ENCODE measurements at places on chromosomes 2 and 18.

GRCh38 chr2:26394694-26395093 is 7.0 kb upstream of the DRC1 start:
- no peak for DNase-seq

DNA sequence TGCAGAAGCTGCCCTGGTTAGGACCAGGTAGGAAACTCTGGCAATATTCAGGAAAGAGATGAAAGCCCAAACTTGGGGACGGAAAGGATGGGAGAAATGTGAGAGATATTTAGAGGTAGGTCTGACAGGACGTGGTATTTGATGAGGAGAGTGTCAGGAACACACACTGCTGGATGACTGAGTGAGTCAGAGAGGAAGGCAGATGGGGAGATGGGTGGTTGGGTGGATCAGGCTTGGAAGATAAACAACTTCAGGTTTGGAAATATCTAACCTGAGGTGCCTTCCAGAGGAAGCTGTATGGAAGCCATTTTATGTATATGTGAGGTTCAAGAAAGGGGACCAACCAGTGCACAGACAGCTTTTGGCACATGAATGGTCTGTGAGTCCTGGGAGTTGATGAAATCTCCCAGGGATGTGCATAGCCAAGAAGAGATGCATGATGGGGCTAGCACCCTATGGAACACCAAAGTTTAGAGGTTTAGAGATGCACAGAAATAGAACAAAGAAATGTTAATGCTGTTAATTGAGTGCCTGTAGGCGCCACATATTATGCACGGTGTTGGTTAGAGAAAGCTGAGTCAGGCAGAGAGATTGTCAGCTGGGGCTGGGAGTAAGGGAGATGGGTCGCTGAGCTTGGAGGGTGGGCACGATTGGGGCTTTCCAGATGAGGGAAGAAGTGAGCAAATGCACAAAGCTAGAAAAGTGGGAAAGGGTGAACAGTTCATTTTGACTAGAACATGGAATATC is 101.0 kb downstream of the VIT start:
- DNase-seq = no peak

- DNase-seq = no peak
Observed at GRCh38 chr2:106105151-106105922, 88.8 kb downstream of the UXS1 start.

DNA sequence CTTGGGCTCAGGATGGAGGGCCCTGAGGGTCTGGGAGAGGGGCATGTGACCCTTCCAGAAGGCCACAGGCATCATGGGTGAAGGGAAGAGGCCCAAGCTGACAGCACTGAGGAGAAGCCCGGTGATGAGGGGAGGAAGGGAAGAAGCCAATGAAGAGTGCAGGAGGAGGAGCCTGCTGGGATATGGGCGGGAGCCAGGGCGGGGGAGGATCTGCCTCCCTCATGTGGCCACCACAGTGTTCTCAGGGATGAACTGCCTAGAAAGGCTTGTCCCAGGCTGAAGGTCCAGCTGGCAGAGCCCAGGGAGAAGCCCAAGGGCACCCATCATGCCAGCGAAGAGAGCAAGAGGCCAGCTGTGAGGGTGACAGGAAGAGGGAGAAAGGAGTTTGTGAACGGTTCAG is 24.6 kb upstream of the PLB1 start:
- no peak for DNase-seq

DNA sequence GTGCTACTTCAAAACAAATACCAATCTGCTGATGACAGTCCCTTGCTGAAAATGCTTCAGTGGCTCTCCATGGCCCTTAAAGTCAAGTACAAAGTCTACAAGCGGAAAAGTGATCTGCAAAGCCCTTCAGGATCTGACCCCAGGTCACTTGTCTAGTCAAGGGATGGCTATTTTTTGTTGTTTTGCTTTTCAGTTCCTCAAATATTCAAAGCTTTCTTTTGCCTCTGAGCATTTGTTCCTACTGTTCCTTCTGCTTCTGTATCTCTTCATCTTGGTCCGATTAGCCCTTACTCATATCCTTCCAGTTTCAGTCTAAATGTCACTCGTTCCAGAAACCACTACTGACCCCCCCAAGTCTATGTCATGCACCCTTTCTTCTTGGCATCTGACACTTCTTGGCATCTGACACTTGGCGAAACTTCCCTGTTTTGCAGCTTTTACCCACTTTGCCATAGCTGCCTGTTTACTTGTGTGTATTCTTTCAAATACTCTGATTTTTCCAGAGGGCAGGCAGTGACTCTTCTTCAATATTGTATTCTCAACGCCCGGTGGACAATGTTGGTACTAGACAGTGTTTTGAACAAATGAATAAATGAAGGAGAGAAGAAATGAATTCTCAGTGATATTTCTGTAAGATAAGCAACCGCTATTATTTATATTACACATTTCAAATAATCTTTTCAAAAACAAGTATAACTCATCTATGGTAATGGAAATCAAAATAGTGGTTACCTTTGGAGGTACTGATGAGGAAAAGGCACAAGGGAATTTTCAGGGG is 175.9 kb upstream of the FN1 start:
- no peak for DNase-seq

GRCh38 chr2:68412127-68412819 is 47.2 kb downstream of the PLEK start:
- no peak for DNase-seq
